Aorta (tissue), 5 donors: ENCODE measurements at places on chromosomes 12 and 14. TPM values are rescaled to one million over a fixed set of nuclear protein-coding genes. Genes with fewer than 3 reads are reported as not detected.
A peak's percentile ranks its signal among the peaks of the same experiment; 100 is the strongest.

Gene SLC25A29
- total RNA-seq: 38.1 TPM

Gene KRT5
- total RNA-seq: 0.87 TPM

Gene GEMIN2
- 10.6 TPM for total RNA-seq

DNA sequence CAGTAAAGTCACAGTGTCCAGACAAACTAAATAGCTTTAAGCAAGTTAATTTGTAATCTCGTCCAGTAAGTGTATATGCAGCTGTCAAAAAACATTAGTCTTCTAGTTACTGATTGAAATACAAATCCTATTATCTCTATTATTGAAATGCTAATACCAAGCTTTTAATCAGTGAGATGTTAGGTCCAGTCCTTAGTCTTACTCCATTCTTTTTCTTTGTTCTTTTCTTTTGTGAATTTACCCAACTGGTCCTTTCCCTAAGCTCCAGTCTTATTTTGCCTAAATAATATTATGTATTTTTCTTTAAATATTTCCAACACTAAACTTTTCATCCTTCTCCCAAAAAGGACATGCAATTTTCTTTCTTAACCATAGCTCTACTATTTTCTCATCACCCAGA is 57.2 kb downstream of the TSPAN19 start:
- no peak for DNase-seq

Gene MMP19
- 144 TPM for total RNA-seq

DNA sequence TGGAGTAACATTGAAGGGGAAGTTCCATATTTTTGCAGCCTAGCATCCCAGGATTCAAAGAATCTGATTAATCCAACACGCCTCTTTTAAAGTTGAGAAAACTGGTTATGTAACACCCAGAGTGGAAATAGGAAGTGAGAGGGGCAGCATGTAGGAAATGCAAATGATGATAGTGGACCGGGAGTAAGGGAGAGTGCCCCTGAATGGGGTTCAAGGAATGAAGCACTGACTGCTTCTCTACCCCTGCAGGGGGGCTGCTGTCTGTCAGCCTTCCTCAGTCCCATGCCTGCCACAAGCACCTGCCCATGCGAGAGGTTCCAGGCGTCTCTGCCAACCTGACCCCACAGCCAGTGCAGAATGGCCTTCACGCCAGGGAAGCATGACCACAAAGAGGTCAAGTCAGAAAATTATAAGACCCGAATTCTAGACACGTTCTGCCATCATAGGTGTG is 126.5 kb upstream of the CCND2 start:
- no peak for DNase-seq

DNA sequence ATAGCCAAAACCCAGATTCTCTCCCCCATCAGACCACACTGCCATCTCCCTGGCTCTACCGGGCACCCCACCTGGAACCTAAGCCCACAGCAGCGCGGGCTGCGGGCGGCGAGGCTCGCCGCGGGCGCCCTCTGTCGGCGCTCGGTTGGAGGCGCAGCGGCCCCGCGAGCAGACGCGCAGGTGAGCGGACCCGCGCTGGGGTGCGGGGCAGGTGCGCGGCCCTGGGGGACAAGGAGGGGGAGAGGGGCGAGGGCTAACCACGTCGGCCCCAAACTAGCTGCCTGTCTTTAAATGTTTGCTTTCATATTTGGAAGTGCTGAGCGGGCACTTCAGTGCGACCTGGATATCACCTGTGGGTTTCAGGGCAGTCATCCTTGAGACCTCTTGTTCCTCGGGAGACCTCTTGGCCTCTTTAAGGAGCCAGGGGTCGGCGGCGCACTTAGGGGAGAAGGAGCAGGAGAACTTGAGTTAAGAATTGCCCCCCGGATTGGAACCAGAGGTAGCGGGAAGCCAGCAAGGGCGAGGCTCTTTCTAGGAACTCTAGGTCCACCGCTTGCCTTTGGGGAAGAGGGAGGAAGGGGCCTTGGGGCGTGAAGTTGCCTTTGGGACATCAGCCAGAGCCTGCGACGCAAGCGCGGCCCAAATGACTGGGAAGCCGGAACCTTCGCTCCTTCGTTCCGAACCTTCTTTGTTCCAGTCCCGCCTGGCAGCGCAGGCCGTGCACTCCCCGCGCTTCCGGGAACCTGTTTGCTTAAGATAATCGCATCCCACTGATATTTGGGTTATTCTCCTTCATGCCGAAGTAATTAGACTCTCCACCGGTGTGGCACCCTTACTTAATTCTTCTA is 78.7 kb downstream of the NEDD1 start:
- DNase-seq: peak; percentile 76

- DNase-seq: no peak
Observed at GRCh38 chr12:4829161-4829792, 80.4 kb upstream of the KCNA1 start.

Gene SLC7A8
- total RNA-seq: 31.4 TPM

Gene ESRRB
- 0.33 TPM for total RNA-seq

Gene GYS2
- not detected for total RNA-seq

Gene AJUBA
- total RNA-seq: 16.2 TPM

DNA sequence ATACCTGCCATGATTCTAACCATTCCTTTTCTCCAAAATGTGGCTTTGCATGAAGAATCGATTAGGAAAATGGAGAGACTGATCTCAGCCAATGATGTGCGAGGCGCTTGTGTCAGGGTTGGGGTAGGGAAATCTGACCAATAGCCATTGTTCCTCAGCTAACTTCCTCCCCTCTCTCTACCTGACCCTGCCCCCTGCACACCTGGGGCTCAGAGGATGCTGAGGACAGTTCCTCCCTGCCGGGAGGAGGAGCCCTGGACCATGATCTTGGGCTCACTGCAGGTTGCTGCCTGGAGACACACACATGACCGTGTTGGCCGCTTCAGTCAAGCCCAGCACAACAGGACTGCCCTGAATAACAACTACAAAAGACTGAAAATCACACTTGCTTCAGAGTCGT is 119.8 kb upstream of the SFSWAP start:
- DNase-seq: no peak

DNA sequence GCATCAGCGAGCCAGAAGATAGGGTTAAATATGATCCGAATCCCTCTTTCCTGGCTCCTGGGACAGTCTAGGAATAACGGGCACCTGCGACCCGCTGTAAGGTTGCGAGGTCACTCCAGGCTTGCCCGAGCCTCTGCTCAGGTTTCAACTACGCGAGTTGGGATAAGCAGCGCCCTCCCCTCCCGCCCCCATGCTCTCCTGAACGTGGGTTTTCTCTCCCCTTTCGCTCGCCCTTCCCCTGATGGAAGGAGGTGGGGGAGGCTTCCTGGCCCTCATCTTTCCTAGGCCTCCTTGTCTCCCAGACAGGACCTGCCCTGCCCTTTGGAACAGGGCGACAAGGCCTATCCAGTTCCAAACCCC is 753 bp upstream of the ATP5MC2 start:
- peak; percentile 84 for DNase-seq

DNA sequence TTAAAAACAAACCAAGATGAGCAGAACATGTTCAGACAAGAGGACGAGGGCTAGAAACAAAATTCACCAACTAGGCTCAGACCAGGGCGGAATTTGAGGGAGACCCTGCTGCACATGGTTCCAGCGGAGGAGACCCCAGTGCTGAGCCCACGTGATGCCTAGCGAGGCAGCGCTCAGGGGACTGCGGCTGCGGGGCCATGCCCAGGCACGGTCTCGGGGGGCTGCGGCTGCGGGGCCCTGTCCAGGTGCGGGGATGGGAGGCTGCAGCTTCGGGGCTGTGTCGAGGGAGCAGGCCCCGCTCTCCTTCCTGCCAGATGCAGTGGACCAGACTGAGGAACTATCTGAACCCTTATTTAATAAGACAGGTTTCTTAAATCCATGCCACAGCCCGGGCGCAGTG is 12.7 kb upstream of the CRIP2 start:
- DNase-seq: no peak

Gene SPIC
- total RNA-seq: 0.33 TPM

GRCh38 chr12:87259391-87259790 is 769.8 kb downstream of the C12orf50 start:
- no peak for DNase-seq

GRCh38 chr14:37078131-37078530 is 94.3 kb downstream of the SLC25A21 start:
- DNase-seq: no peak

DNA sequence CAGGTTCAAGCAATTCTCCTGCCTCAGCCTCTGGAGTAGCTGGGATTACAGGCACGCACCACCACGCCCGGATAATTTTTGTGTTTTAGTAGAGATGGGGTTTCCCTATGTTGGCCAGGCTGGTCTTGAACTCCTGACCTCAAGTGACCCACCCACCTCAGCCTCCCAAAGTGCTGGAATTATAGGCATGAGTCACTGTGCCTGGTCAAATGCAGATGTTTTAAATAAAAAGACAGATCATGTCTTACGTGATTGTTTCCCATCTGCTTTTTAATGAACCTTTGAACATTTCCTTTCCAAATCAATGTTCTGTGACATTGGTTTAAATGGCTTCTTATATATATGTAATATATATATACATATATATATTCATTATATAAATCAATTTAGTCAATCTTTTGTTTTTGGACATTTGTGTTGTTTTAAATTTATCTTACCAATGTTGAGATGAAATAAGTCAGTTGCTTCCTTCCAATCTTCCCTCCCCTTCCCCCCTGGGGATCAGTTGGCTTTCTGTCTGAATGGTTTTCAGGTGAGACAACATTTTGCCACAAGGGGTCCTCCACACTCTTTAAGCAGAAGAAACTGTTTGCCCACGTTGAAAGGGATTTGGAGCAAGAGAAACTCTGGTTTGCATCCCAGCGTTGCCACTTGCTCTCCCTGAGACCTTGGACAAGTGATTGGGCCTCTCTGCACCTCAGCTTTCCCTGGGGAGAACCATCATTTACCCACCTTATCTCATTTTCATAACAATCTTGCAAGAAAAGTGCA is 47.6 kb upstream of the RBM19 start:
- no peak for DNase-seq

Gene RTN1
- 42.4 TPM for total RNA-seq

Gene KLHL33
- 0.39 TPM for total RNA-seq

DNA sequence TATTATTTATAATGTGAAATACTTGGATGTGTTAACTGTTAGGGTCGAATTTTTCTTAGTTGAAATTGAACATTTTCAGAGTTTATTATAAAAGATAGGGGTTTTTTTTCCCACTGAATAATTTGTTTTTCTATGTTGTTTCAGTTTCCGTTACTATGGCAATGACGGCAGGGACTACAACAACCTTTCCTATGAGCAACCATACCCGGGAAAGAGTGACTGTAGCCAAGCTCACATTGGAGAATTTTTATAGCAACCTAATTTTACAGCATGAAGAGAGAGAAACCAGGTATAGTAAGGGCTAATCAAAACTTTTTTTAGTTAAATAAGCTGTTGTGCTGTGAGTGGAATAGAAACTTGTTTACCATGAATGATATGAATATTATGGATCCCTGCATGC is 35.1 kb upstream of the BMAL2 start:
- no peak for DNase-seq

DNA sequence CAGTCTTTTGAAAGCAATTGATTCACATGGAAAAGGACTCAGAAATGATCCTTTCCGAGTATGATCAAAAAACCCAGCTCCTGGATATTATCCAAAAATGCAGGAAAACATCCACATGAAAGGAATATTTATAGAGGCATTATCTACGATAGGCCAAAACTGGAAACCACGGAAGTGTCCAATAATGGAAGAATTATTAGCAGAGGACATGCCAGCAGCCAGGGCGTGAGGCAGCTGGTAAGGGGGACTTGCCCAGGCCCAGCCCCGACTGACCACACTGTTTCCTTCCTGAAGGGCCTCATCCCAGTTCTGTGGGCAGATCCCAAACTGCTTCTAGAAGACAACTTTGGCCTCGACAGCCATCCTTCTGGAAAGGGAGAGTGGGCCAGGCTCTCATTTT is 20.5 kb downstream of the ACTN1 start:
- no peak for DNase-seq

- DNase-seq: no peak
Observed at GRCh38 chr14:78425330-78425729, 255.2 kb downstream of the NRXN3 start.

DNA sequence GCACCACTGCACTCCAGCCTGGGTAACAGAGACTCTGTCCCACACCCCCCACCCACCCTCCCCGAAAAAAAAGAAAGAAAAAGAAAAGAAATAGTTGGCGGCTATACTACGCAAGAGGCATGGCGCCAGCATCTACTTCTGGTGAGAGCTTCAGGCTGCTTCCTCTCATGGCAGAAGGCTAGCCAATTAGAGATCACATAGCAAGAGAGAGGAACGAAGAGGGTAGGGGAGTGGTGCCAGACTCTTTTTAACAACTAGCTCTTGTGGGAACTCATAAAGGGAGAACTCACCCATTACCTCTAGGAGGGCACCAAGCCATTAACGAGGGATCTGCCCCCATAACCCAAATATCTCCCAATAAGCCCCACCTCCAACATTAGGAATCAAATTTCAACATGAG is 6.2 kb downstream of the DENND5B start:
- DNase-seq: no peak

DNA sequence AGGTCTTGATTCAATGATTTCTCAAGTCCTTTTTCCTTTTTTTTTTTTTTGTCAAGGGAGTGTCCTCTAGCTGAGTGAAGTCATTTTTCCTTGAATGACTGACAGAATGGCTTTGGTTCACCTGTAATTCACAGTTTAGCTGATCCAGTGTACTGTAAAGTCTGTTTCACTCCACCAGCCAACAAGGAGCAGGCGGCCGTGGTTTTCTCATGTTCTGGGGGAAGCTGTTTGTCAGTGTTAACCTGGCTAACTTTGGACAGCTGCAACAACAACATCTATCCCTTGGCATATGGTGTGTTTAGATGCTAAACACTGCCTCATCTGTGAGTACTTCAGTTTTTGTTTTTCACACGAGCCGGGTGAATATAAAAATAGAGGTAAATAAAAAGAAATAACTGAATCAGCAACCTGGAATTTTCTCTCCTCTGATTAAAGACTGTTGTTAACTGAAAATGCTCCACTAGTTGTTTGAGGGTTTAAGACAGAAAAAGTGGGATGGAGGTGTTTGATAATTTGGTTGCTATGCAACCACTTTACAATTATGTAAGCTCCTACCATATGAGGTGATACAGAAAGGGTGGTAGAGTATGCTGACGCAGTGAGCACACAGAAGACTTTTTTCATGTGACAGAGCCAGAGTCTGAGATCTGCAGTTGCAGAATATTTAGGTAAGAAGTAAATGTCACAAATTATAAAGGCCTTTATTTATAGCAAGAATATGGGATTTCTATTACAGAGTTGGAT is 50.3 kb upstream of the SLC2A13 start:
- DNase-seq: no peak

DNA sequence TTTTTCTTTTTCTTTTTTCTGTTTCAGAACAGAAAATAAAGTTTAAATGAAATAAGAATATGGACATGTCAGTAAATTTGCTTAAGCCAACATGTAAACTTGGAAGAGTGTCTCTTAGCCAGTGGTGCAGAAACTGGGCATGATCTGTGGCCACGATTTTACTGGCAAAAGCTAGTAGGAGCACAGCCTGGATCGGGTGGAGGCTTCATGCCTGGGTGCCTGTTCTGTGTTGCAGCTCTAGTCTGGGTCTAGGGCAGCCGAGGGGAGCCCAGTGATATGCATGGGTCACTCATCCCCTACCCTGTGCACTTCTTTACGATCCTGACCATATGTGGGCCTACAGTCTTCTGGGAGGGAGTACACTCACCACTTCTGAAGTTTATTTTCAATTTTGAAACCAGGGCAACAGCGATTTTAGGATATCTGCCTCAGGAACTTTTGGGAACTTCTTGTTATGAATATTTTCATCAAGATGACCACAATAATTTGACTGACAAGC is 45.6 kb upstream of the SMCO2 start:
- DNase-seq: no peak

- no peak for DNase-seq
Observed at GRCh38 chr14:33908540-33909223, 42.2 kb downstream of the EGLN3 start.

Gene AQP6
- not detected for total RNA-seq
